Esophagus mucosa (tissue), 1 donor: ENCODE measurements at places on chromosomes 6 and 20. TPM values are rescaled to one million over a fixed set of nuclear protein-coding genes. Genes with fewer than 3 reads are reported as not detected.
A peak's percentile ranks its signal among the peaks of the same experiment; 100 is the strongest.

DNA sequence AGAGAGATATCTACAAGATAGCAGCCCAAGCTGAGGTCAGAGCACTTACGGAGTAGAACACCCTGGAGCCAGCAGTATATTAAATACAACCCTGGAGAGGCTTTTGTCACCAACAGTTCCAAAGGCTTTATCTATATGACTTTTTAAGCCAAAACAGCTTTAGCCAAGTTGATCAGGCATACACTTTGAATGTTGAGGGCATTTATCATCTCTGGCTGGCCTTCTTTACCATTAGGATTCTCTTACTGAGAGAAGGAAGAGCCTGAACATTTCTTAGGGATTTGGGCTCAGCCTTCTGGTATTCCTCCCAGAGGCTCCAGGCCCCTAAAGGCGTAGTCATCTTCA lies 161.3 kb upstream of the RIMS1 start:
- no peak for ATAC-seq

DNA sequence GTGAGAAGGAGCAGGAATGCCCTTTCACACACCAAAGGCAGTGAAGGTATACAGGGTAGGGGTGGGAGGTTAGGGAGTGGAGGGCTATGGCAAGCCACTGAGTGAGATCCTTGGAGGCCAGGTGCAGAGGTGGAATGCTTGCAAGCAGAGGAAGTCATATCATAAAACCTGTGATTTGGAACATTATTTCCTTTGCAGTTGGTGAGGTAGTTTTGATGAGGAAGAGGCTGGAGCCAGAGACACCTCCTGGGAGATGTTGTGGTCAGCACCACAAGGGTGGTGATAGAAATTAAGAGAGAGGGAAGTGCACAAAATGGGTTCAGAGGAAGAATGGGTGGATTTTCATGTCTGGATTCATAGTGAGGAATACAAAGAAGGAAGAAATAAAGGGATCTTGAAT lies 73.0 kb downstream of the PLCB4 start:
- no peak for ATAC-seq

DNA sequence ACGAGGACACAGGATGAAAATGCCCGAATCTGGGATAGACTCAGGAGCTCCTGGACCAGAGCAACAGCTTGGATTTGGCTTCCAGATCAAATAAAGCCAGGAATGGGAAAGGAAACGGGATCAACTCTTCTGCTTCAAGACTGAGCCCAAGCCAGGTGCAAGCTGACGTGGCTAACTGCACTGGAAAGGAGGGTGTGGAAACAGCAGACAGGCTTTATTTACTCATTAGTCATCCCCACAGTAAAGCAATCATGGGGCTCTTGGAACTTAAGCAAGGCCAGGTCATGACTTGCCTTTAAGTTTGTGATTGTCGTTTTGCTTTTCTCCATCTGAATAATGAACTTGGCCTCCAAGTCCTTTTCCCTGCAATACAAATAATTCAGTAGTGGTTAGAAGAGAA lies 45.2 kb downstream of the KIF16B start:
- peak; percentile 98 for ATAC-seq

GRCh38 chr6:119256978-119257462 lies 92.5 kb downstream of the MAN1A1 start:
- no peak for ATAC-seq

DNA sequence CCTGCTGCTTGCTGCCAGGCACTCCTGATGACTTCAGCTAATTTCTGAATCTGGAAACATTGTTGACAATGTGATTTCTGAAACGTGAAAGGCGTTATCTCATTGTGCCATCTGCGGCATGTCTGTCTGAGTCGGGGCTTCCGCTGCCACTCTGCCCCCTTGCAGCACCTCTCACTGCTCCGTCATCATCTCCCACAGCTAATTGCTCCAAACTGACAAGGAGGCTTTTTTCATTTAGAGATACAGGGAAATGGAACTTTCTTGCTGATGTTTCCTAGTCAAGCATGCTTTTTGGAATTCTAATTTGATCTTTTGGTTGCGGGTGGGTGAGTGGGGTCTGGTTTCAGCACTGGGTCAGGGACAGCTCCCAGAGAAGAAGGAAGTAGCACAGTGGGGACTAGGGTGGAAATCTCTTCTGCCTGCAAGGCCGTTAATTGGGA lies 233.5 kb downstream of the DHX35 start:
- ATAC-seq: no peak

DNA sequence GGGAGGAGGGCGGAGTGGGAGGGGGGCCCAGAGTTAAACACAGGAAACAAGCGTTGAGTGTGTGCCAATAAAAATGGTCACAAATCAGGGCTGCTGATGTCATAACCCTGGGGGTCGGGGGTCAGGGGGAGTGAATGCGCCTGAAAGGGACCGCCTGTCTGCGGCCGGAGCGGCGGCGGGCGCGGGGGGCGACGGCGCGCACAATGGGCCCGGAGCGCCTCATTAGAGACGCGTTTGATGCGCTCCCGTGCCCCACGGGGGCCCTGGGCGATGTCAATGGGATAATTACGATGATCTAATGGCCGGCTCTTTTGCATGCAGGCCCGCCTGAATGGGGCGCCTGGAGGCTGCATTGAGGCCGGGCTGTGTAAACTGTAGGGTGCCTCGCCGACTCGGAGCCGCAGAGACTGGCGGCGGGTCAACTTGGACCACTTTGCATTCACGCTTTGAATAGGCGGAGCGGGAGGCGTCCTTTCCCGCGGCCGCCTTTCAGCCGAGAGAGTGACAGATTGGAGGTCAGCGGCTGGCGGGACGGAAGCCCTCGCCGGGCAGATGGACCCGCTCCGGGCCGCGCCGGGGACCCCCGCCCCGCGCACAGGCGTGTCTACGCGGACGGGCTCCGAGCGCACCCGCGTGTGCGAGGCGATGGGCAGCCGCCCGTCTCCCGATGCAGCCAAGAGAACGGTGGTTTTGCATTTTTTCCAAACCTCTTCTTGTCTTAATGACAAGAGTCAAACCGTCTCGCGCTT lies 296.1 kb downstream of the TFAP2C start:
- ATAC-seq: no peak

Gene GATA5
- not detected for total RNA-seq

GRCh38 chr6:83199863-83200225 lies 6.7 kb downstream of the RWDD2A start:
- ATAC-seq: peak; percentile 69

Gene LY6G6F
- total RNA-seq: not detected

Gene OLIG3
- total RNA-seq: not detected

Gene RIMS1
- 0.48 TPM for total RNA-seq

Gene TMC2
- total RNA-seq: not detected

Gene IL20RA
- 13.3 TPM for total RNA-seq
